ENCODE measurements at places on chromosomes 6 and 20. TPM values are rescaled to one million over a fixed set of nuclear protein-coding genes. Genes with fewer than 3 reads are reported as not detected.

GRCh38 chr6:147924598-147924997 is 416.1 kb downstream of the SAMD5 start:
- no peak for DNase-seq
- no peak overlapping the region for H3K4me3 ChIP-seq
- peaks cover 10% of the 10 kb centered on the region for H3K36me3 ChIP-seq
- H3K27ac ChIP-seq, result no peak overlapping the region
- H3K4me1 ChIP-seq, result peaks cover 6% of the 10 kb centered on the region
- no peaks in the 10 kb centered on the region for H3K27me3 ChIP-seq

DNA sequence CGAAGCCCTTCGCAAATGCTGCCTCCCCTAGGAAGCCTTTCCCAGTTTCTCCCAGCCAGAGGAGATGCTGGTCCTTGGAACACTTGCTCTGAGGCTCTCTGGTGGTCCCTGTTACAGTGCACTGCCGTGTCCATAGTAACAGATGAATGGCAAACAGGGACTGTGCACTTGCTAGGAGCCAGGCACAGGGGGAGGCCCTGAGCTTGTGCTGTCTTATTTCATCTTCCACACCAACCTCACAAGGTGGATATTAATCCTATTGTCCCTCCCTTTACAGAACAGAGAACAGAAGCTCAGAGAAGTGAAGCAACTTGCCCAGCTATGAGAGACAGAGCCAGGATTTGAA is 19.0 kb downstream of the SRC start:
- no peak overlapping the region for H3K4me3 ChIP-seq
- H3K36me3 ChIP-seq, result peaks cover 27% of the 10 kb centered on the region
- no peaks in the 10 kb centered on the region for H3K4me1 ChIP-seq
- no peaks in the 10 kb centered on the region for H3K27me3 ChIP-seq

GRCh38 chr6:130632897-130633296 is 194.3 kb upstream of the SMLR1 start:
- H3K4me1 ChIP-seq, result peaks cover 10% of the 10 kb centered on the region
- no peaks in the 10 kb centered on the region for H3K36me3 ChIP-seq
- H3K27me3 ChIP-seq, result peaks cover 26% of the 10 kb centered on the region
- DNase-seq, result peak; percentile 14
- no peak overlapping the region for H3K4me3 ChIP-seq

The DEFB127 gene
- total RNA-seq, result not detected

DNA sequence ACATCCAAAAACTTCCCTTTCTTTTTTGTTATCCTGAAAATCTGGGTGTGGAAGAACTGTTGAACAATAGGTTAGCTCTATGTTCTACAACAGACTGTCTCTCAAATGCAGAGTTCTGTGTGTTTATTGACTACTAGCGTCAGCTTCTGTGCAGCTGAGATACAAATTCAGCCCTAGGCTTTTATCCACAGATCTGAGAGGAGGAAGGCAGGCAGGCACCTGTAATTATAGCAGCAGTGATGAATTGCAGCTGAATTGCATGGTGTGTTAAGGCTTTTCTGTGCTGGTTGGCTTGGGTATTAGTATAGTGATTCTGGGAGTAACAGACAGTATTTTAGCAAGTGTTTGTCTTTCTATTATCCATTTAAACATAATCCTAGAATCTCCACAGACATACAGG is 24.4 kb downstream of the GRIK2 start:
- H3K27me3 ChIP-seq, result no peaks in the 10 kb centered on the region
- H3K27ac ChIP-seq, result no peak overlapping the region

The BEND3 gene
- 25.4 TPM for total RNA-seq

GRCh38 chr6:139472351-139473015 is 98.0 kb upstream of the CITED2 start:
- H3K4me1 ChIP-seq, result peaks cover 65% of the 10 kb centered on the region
- no peak overlapping the region for H3K4me3 ChIP-seq
- H3K27ac ChIP-seq, result no peak overlapping the region
- H3K27me3 ChIP-seq, result no peaks in the 10 kb centered on the region
- no peak for DNase-seq

GRCh38 chr6:116858060-116858459 is 19.0 kb upstream of the RFX6 start:
- peaks cover 49% of the 10 kb centered on the region for H3K36me3 ChIP-seq
- no peaks in the 10 kb centered on the region for H3K4me1 ChIP-seq
- H3K27ac ChIP-seq, result no peak overlapping the region
- H3K27me3 ChIP-seq, result no peaks in the 10 kb centered on the region
- no peak for DNase-seq
- H3K4me3 ChIP-seq, result no peak overlapping the region

The DEFB124 gene
- total RNA-seq, result not detected

DNA sequence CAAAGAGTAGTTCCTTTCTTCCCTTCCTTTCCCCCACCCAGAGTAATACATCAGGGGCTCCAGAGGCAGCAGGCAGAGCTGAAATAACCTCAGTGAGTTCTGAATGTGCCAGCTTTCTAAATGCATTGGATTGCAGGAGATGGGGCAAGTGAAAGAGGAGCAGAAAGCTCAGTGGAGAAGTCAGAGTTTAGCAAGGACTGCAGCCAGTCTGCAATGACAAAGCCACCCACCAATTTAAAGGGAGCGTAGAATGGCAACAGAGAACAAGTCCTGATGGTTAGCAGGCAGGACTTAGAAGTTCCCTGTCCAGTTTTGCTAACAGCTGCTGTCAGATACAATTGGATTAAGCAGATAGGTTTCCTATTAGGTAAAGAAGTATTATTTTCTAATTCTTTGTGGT is 203.4 kb upstream of the RIN2 start:
- no peaks in the 10 kb centered on the region for H3K27me3 ChIP-seq
- H3K4me3 ChIP-seq, result no peak overlapping the region
- H3K27ac ChIP-seq, result no peak overlapping the region
- H3K4me1 ChIP-seq, result peaks cover 3% of the 10 kb centered on the region
- DNase-seq, result no peak

GRCh38 chr20:10540636-10541493 is 105.8 kb downstream of the SLX4IP start:
- DNase-seq, result no peak
- no peaks in the 10 kb centered on the region for H3K27me3 ChIP-seq
- peaks cover 44% of the 10 kb centered on the region for H3K4me1 ChIP-seq

The RAB5IF gene
- 88.4 TPM for total RNA-seq

GRCh38 chr20:17403461-17403860 is 127.7 kb downstream of the BFSP1 start:
- H3K4me3 ChIP-seq, result no peak overlapping the region
- H3K27me3 ChIP-seq, result no peaks in the 10 kb centered on the region
- no peak overlapping the region for H3K27ac ChIP-seq
- no peak for DNase-seq
- H3K4me1 ChIP-seq, result no peaks in the 10 kb centered on the region

DNA sequence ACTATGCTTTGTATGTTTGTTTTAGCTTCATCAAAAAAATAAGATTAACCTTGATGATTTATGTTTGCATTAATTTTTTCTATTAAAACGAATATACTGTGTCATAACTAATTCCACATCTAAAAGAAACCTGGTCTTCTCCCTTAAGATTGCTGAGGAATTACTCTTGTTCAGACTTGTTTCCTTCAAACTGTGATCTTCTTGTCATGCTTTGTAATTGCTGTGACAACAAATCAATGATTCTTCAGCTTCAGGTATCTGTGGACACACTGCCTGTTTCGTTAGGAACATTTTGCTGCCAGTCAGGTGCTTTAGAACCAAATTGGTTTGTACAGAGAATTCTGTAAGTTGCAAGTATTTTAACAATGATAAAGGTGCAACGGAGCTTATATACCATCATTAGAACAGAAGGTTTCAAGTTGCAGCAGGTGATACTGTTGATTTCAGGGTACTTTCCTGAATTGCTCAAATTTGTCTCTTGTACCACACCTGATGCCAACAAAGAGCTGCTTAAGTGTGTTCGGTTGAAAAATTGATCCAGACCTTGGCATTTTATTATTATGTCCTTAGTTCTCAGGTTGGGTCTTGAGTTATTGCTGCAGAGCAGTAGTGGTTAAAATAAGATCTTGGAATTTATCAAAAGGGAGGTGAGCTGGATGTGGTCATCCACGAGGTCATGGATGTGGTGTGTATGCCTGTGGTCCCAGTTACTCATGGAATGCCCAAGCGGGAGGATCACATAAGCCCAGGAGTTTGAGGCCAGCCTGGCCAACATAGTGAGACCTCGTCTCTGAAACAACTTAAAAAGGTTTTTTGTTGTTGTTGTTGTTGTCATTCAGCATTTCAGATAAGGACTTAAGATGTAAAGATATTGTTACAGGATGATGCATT is 19.5 kb downstream of the SYTL3 start:
- DNase-seq, result no peak
- no peak overlapping the region for H3K27ac ChIP-seq
- no peaks in the 10 kb centered on the region for H3K4me1 ChIP-seq
- H3K27me3 ChIP-seq, result no peaks in the 10 kb centered on the region
